ENCODE measurements at places on chromosomes 11 and 22.
A peak's percentile ranks its signal among the peaks of the same experiment; 100 is the strongest.

DNA sequence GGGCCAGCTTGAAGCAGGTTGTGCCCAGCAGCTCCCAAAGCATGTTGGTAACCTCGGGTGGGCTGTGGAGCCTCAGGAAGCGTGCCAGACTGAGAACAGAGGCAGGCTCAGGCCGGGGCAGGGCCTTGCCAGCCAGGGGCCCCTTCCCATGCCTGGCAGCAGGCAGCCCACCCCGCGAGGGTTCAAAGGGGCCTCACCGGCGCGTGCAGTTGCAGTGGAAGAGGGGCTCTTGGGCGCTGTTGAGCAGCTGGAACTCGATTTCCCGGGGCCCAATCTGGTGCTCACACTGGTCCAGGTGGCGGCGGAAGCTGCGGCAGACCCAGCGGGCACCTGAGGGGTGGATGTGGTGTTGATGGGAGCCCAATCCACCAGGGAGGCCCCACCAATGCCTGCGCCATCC is 3.6 kb downstream of the PLA2G3 start:
- DNase-seq = no peak

GRCh38 chr11:114150671-114151070 is 91.2 kb downstream of the ZBTB16 start:
- no peak for DNase-seq

DNA sequence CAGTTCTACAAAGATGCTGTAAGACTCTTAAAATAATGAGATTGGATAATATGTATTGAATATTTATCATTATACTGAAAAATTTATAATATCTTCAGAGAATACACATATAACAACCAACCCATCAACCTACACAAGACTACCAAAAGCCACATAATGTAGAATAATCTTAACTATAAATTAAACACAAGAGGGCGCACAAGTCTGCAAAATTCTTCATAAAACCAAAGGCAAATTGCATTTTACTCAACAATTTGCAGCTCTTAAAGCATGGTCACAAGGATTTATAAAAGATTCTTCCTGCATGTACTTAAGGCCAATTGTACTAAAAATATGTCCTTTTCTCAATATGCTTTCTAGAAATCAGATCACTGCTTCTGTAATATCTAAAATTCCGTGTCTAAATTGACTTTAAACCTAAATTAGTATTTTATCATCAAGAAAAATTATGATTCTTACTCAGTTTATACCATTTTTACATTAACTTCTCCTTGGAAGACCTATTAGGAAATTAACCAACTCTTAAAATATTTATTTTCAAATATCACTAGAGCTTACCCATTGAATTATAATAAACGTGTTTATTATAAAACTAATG is 79.0 kb downstream of the TTC28 start:
- DNase-seq = peak; percentile 36

DNA sequence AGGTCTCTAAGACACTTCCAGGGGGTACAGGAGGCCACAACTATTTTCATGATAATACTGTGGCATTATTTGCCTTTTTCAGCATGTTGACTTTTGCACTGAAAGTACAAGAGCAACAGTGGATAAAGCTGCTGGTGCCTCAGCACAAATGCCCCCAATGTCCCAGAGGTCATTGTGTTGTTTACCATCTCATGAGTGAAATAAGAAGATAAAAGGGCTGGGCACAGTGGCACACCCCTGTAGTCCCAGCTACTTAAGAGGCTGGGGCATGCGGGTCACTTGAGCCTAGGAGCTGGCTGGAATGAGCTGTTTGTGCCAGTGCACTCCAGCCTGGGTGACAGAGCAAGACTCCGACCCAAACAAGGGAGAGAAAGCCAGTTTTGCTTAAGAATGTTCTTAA is 72.6 kb upstream of the RAB1B start:
- DNase-seq = no peak
